ENCODE measurements at places on chromosomes 4 and X. TPM values are rescaled to one million over a fixed set of nuclear protein-coding genes. Genes with fewer than 3 reads are reported as not detected.

DNA sequence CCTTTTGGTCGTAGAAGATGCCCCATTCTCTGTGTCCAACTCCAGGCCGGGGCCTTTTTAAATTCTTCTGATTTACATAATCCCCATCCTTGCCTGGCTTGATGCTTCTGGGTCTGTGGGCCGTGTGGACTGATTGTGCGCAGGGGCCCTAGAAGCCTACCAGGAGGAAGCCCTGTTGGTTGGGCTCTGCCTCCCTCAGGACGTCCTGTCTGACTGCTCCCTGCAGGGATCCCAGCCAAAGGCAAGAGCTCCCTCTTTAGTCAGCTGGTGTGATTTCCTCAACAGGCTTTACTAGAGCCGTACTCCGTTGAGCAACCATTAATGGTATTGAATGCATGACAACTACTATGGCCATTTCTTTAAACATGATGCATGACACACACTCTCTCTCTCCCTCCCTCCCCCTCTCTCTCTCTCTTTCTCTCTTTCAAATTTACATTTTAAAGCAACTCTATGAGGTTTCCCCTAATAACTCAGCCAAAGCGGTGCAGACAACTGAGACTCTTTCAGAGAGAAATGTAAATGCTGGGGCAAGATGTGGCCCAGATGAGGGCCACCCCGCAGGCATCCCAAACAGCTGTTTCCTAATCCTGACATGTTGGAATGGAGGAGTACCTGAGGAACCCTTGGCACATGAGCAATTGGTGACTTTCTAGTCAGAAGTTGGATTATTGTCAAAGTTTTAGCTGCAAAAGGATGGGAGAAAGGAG is 117.3 kb downstream of the DRD5 start:
- DNase-seq = peak; percentile 2

DNA sequence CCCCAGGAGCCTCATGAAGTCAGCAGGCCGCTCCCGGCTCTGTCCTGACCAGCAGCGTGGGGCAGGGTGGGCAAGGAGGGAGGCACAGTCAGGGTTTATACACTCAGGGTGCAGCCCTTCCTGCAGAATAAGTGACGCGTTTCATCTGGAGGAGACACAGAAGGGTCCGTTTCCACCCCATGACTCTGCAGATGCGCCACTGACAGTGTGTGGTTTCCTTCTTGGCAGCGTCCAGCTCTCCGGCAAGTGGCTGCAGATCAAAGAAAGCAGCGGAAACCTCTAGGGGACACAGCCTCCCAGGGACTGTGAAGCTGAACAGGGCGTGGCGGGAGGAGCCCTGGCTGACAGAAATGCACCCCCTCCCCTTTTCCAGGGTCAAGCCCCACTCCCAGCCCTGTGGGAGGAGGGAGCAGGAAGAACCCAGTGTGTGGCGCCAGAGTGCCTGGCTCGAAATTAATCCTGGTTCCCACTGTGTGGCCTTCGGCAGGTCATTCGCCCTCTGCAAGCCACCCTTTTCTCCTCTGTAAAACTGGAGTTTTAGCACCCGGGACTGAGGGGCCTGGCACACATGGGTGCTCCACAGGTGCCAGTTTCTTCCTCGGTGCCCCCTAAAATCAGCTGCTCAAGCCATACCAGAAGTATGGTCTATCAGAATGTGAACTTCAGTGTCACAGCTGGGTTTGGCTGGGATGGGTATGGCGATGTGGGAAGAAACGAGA is 17.3 kb upstream of the TBC1D14 start:
- DNase-seq = peak; percentile 57

GRCh38 chr4:108270466-108271450 is 102.0 kb upstream of the LEF1 start:
- DNase-seq = peak; percentile 2

- no peak for DNase-seq
Measured at GRCh38 chr4:41949531-41949930, 14.3 kb downstream of the TMEM33 start.

DNA sequence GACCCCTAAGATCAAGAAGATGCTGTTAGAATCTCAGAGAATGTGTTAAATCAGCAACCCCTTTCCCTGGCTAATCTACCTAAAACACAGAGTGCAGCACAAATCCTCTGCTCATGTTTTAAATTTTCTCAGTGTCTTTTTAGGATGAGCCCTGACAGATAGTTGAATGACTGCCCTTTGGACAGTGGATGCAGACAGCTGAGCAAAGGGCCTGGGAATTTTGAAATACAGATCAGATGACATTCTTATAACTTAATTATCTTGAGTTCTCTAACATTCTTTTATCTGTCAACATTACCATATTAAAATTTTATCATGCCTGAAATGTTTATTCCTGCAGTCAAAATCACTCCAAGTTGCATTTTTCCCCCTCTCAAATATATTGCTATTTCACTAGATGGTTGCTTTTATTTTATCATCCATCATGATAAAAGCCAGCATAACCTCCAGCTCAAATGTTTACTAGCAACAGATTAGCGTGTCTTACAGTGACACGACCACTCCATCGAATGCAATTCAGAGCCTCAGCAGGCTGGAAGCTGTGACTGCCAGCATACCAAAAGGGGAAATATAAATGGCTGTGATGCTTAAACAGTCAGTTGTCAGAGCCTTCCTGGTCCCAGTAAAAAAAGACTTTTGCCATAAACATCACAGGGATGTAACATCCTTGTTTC is 22.8 kb upstream of the ARHGAP24 start:
- DNase-seq = no peak

GRCh38 chrX:2819345-2820135 is 9.2 kb upstream of the GYG2 start:
- peak; percentile 71 for DNase-seq

DNA sequence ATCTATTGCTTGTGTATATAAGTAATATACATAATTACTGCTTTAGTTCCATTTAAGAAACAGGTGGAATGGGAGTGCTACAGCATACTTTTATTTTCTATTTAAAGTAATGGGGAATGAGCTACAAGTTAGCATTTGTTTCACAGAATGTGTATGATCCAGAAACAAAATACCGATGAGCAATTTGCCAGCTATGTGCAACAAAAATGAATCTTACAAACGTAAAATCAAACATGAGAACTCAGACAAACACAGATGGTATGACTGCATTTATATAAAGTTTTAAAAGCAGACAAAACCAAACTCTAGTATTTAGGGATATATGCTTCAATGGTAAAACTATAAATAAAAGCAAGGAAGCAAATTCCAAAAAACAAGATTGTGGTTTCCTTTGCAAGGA is 141.7 kb downstream of the PAPSS1 start:
- peak; percentile 6 for DNase-seq

GRCh38 chrX:154599531-154599930 is 14.6 kb downstream of the CTAG1A start:
- no peak for DNase-seq

- DNase-seq = no peak
Measured at GRCh38 chr4:42633605-42634388, 23.1 kb downstream of the ATP8A1 start.

GRCh38 chrX:74133156-74133796 is 170.7 kb upstream of the ZCCHC13 start:
- peak; percentile 88 for DNase-seq

DNA sequence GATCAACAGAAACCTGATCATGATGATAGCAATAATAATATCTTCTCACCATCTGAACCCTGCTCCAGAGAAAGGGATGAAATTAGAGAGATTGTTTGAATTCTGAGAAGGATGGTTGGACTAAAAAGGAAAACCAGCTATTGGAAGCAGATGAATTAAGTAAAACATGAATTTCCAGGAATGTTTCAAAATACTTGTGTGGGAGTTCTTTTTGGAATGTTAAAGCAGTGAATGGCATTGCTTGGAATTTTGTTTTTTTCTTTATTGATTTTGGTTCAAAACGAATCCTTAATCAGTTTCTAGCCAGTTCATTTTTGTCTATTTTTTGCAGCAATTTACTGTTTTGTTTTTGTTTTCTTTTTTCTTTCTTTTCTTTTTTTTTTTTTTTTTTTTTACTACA is 150.3 kb downstream of the NHS start:
- DNase-seq = peak; percentile 47

- no peak for DNase-seq
Measured at GRCh38 chrX:7280520-7280919, 132.6 kb upstream of the PUDP start.

GRCh38 chr4:145044341-145044740 is 53.7 kb downstream of the ANAPC10 start:
- DNase-seq = peak; percentile 13

- DNase-seq = peak; percentile 58
Measured at GRCh38 chrX:103211012-103211715, 3.7 kb upstream of the BEX4 start.

- no peak for DNase-seq
Measured at GRCh38 chr4:1057403-1057745, 45.9 kb downstream of the FGFRL1 start.

- no peak for DNase-seq
Measured at GRCh38 chrX:9269134-9269533, 195.7 kb upstream of the TBL1X start.

DNA sequence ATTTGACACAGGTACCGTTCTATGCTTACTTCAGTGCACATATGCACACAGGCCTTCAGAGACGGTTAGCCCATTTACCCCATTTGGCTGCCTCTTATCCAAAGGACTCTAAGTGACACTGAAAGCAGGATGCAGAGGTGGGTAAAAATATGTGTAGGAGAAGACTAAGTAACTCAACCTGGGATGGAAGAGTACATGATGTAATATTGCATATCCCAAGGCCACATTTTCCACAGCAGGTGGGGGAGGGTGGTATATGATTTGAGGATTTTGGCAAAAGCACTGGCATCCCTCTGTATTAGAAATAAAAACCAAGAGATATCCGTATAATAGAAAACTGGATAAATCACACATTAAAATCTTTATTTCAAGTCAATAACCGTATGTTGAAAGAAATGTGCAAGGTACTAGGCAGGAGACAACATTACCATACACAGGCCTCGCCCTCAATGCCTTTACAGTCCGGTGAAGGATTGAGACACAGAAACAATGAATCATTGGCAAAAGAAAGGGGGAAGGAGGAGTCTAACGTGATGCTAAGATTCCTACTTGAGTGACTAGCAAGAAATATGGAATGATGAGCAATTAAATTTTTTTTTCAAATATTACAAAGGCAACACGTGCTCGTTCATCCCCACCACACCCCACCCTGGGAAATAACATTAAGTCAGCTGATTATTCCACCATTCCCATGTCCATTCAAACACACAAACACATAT is 161.0 kb upstream of the RASGEF1B start:
- DNase-seq = peak; percentile 33

DNA sequence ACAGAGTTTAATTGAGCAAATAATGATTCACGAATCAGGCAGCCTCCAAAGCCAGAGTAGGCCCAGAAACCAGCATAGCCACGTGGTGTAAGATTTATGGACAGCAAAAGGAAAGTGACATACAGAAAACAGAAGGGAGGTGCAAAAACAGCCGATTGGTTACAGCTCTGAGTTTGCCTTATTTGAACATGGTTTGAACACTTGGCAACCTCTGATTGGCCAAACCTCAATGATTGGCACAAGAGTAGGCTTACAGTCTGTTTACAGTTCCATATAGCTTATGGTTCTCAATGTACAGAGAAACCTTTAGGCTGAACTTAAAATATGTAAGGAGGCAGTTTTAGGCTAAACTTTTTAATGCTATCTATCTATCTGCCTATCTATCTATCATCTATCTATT is 394.8 kb downstream of the CFAP47 start:
- no peak for DNase-seq

DNA sequence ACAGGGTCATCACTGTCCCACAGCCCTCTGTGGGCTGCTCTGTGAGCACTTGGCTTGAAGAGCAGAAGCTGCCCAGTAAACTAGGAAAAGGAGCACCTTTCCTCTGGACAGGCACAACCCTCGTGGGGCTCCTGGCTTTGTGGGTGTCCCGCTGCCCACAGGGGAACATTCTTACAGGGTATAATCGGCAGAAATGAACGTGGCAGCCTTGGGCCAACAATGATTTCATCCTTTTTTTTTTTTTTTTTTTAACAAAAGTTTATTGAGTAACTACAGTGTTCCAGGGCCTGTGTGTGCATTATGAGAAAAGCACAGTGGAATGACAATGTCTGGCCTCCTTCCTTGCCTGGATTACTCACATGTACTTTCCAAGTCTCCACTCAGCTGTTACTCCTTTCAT is 197.2 kb downstream of the PDGFC start:
- peak; percentile 95 for DNase-seq

GRCh38 chr4:85707611-85708010 is 232.7 kb downstream of the ARHGAP24 start:
- no peak for DNase-seq

DNA sequence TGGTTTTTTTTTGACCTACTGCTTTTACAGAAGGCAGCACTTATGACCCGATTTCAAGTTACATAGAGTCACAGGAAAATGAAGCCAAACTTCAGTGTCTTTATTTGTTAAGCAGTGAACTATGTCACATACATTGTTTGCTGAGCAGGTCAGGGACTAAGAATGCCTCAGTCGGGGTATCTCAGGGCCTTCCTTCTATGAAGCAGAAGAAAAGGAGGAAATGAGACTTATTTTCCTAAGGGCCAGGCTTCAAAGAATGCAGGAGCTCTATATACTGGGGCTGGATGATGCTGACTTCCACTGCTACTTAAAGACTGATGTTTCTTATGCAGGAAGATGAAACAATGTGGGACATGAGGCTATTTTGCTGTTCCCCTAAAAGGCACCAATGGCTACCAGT is 558.4 kb upstream of the IGFBP7 start:
- no peak for DNase-seq

- DNase-seq = no peak
Measured at GRCh38 chrX:39832211-39832610, 265.5 kb downstream of the BCOR start.

- no peak for DNase-seq
Measured at GRCh38 chrX:70485466-70485865, 40.8 kb downstream of the DLG3 start.

GRCh38 chr4:120821029-120821428 is 101.5 kb downstream of the PRDM5 start:
- DNase-seq = no peak

- no peak for DNase-seq
Measured at GRCh38 chr4:75179510-75179909, 246.6 kb downstream of the PARM1 start.

Gene HSFX3
- total RNA-seq = not detected

Gene SASH3
- total RNA-seq = not detected

Gene SATL1
- not detected for total RNA-seq

Gene CFAP97
- 74.3 TPM for total RNA-seq

Gene AKAP14
- not detected for total RNA-seq

Gene ERVMER34-1
- total RNA-seq = not detected

Gene RAB41
- total RNA-seq = not detected

Gene RASGEF1B
- 2.0 TPM for total RNA-seq

Gene AMTN
- total RNA-seq = not detected

Gene SLC38A5
- total RNA-seq = 10.2 TPM

Gene CSAG2
- not detected for total RNA-seq

Gene MGST2
- 8.0 TPM for total RNA-seq

Gene ANKRD17
- total RNA-seq = 64.4 TPM

Measured in fibroblast of the aortic adventitia (primary cell).